ENCODE measurements at places on chromosomes 4 and X. TPM values are rescaled to one million over a fixed set of nuclear protein-coding genes. Genes with fewer than 3 reads are reported as not detected.

GRCh38 chrX:108412783-108413182, 25.4 kb downstream of the COL4A6 start:
- DNase-seq = no peak

GRCh38 chr4:126790633-126791032, 842.1 kb upstream of the INTU start:
- DNase-seq = no peak

GRCh38 chrX:130801901-130802300, 101.1 kb downstream of the ENOX2 start:
- no peak for DNase-seq

- no peak for DNase-seq
These were observed 243.9 kb upstream of the VCX3A start for GRCh38 chrX:6778544-6779503.

- no peak for DNase-seq
These were observed 349.8 kb upstream of the KLHL4 start for GRCh38 chrX:87167841-87168240.

- peak; percentile 83 for DNase-seq
These were observed 814 bp downstream of the SPON2 start for GRCh38 chr4:1171311-1172227.

GRCh38 chrX:47637546-47638195, 7.9 kb upstream of the CFP start:
- DNase-seq = peak; percentile 87

GRCh38 chrX:13101441-13102139, 57.2 kb upstream of the FAM9C start:
- no peak for DNase-seq

- DNase-seq = no peak
These were observed 78.8 kb upstream of the TMEM150C start for GRCh38 chr4:82640540-82640939.

DNA sequence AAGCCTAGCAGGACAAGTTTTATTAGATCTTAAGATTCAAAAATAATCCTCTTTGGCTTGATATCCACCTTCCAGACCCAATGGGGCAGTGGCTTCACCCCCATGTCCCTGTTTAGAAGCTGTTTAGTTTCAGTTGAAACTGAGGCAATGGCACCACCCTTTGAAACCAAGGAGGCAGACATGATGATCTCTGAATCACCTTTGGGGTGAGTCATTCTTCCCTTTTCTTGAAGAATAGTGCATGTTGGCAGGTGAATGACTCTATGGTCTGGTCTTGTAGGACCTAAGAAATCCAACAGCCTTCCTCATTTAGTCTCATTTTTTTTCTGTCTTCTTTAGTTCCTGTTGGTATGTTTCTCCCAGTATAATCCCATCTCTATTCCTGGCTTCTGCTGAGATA, 29.5 kb upstream of the BMP15 start:
- no peak for DNase-seq

DNA sequence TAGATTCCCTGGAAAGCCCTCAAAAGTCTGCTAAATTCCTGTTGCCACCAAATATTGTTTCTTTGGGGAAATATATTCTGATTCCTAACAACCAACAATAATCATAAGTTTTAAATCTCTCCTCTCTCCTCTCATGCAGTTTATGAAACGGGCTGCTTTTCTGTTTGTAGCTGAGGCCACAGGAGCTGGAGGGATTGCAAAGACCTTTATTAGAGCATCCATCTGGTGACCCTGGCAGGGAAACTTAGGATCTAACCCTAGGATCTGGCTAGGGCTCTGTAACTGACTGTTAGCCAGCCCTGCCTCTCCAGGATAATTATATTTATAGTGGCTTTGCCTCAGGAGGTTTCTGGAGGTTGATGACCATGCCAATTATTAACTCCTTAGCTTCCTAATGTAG, 56.9 kb downstream of the SMAD1 start:
- peak; percentile 75 for DNase-seq

DNA sequence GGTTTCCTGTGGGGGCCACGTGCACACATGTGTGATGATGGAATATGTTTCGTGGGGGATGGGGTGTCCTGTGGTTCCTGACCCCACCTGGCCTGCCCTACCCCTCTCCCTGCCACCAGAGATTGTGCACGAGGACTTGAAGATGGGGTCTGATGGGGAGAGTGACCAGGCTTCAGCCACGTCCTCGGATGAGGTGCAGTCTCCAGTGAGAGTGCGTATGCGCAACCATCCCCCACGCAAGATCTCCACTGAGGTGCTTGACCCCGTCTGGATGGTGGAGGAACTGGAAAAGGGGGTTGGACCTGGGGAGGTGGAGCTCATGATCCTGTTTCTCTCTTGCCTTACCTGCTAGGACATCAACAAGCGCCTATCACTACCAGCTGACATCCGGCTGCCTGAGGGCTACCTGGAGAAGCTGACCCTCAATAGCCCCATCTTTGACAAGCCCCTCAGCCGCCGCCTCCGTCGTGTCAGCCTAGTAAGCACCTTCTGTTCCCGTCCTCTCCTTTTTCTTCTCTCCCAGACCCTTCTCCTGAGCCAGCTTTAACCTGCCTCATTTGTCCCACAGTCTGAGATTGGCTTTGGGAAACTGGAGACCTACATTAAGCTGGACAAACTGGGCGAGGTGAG, 5.9 kb downstream of the CDK16 start:
- no peak for DNase-seq

- no peak for DNase-seq
These were observed 256.6 kb upstream of the NDST3 start for GRCh38 chr4:117777721-117778120.

GRCh38 chr4:19401301-19402080, 850.2 kb upstream of the SLIT2 start:
- no peak for DNase-seq

DNA sequence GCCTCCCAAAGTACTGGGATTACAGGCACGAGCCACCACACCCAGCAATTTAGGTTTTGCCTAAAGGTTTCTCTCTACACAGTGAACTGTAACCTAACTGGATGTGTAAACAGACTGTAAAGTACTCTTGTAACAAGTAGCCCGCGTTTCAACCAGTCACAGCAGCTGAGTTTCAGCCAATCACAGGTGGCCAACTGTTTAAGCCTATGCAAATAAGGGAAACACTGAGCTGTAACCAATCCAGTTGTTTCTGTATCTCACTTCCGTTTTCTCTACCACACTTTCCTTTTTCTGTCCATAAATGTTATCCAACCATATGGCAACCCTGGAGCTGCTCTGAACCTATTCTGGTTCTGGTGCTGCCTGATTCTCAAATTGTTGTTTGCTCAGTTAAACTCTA, 59.9 kb downstream of the DIPK2B start:
- no peak for DNase-seq

GRCh38 chrX:68894513-68895340, 65.9 kb downstream of the EFNB1 start:
- DNase-seq = peak; percentile 28

GRCh38 chr4:38065176-38065575, 105.0 kb downstream of the PTTG2 start:
- DNase-seq = no peak

DNA sequence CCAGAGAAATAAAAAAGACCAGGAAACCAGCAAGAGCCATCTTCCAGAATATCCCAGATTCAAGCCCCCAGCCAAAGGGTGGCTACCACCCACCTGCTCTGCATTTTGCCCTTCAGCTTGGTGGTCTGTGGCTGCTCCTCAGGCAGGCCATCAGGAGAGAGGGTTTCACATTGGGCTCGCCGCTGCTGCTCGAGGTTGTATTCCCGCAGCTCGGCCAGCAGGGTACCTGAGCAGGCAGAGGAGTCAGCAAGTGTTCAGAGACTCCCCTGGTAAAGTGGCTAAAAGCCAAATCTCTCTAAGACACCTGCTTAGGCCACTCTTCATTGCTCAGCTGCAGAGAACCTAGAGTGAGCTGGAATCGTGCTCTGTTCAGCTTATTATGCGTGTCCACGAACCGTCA, 110.8 kb upstream of the HSD17B10 start:
- DNase-seq = no peak

DNA sequence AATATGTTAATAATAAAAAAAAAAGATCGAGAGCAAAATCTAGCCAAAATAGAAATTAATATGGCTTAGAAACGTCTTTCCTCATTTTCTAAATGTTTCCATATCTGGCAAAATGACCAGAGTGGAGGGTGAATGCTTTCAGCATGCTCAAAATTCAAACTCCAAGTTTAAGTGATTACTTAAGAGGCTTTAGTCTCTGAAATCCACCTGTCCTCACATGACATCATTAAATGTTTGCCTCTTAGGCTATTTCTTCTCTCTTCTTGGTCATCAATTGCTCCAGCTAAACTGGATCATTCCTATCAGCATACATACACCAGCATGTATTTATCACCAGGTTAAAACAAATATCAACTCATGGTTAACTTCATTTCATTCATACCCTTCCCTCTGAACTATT, 54.5 kb upstream of the ATXN3L start:
- no peak for DNase-seq

GYG2 gene
- total RNA-seq = 11.1 TPM

TMEM144 gene
- 4.0 TPM for total RNA-seq
